ENCODE measurements at places on chromosomes 7 and 10.

DNA sequence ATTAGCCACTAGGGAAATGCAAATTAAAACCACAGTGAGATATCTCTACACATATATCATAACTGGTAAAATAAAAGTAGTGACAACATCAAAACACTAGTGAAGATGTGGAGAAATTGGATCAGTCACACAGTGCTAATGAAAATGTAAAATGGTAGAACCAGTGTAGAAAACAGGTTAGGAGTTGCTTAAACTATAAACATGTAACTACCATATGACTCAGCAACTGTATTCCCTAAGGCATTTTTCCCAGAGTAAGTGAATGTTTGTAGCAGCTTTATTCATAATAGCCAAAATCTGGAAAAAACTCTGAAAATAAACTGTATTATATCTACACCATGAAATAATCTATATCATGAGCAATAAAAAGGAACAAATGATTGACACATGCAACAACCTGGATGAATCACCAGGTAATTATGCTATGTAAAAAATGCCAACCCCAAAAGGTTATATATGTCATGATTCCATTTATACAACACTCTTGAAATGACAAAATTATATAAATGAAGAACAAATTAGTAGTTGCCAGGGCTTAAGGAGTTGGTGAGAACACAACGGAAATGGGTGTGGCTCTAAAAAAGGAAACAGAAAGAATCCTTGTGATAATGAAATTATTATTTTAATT lies 22.8 kb downstream of the SLC25A40 start:
- no peak for DNase-seq

- DNase-seq: no peak
Observed at GRCh38 chr7:156907656-156908055, 14.7 kb upstream of the LMBR1 start.

DNA sequence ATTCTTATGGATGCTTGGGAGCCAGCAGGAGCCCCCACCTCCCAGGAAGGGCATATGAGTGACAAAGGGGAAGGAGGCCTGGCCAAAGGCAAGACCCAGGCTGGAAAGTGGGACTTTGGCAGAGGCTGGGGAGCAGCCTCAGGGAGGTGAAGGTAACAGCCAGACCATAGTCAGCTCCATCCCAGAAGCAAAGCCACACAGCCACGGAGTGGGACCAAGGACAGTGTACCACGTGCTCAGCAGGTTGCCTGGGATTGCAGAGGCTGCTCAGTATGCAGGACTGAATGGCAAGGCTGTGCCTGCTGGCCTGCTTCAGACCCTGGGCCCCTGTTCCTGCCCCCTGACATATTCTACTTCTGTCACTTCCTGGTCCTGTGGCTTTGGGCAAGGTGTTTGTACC lies 17.6 kb upstream of the GPR26 start:
- DNase-seq: no peak

DNA sequence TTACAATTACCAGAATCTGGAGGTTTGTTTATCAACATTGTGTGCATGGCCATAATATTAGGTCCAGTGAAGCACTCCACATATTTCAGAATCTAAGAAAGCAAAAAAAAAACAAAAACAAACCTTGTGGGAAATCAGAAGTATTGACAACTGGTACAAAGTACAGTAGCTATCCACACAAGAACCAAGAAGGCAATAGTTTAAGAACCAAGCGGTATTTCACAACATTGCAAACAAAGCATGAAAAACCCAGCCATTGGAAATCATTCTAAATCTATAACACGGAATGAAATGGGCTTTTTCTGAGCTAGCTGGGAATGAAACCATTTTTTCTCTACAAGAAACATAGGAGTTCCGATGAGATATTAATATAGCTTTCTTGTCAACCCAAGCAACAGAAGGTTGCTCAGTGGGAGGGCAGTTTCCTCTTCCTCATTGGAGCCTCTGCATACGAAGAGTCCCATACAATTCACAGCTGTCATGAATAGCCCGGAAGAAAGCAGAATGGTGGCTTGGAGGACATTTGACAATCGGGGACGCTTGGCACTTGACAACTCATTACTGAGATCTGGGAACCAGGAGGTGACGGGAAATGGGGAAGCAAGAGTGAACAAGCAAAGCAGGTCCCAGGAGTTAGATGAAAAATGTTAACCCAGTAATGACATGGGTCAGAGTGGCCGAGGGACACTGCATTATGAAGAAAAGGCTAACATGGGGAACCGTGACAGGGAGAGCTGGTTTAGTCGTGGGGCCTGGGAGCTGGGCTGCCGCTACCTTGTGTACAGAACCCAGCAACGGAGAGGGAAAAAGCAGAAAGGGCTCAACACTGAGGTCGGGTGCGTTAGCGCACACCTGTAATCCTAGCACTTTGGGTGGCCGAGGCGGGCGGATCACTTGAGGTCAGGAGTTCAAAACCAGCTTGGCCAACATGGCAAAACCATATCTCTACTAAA lies 7.8 kb downstream of the PHYH start:
- DNase-seq: no peak

DNA sequence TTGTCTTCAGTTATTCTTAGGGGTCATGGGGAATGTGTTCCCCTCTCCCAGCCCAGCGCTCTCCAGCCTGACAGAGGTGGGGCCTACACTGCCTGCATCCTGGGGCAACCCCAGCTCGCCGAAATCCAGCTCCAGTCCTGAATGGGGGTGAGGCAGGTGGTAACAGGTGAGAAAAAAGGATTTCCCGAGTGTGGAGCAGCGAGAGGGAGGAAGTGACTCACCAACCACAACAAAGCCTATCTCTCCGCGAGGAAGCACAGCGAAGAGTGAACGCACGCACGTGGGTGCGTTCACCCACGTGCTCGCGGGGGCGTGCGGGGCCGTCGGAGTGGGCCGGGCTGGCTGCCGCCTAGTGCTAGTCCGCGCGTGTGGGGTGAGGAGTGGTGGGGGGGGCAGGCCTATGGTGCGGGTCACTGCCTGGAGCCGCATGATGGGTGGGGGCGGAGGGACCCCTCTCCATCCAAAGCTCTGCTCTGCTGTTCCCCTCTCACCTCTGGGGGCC lies 855 bp upstream of the PALD1 start:
- DNase-seq: no peak

DNA sequence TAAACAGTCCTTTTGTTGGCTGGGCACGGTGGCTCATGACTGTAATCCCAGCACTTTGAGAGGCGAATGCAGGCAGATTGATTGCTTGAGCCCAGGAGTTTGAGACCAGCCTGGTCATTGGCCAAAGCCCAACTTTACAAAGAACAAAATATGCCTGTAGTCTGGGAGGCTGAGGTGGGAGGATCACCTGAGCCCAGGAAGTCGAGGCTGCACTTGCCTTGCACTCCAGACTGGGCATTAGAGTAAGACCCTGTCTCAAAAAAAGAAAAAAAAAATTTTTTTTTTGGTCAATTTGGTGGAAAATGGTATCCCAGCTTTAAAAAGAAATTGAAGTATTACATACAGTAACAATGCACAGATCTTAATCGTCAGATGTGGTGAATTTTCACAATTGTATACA lies 4.8 kb downstream of the GLRX3 start:
- DNase-seq: no peak

- DNase-seq: no peak
Observed at GRCh38 chr10:88047579-88047978, 184.2 kb downstream of the PTEN start.

- no peak for DNase-seq
Observed at GRCh38 chr10:33122014-33122809, 164.2 kb upstream of the ITGB1 start.

- DNase-seq: no peak
Observed at GRCh38 chr10:19097151-19097550, 48.5 kb downstream of the MALRD1 start.

DNA sequence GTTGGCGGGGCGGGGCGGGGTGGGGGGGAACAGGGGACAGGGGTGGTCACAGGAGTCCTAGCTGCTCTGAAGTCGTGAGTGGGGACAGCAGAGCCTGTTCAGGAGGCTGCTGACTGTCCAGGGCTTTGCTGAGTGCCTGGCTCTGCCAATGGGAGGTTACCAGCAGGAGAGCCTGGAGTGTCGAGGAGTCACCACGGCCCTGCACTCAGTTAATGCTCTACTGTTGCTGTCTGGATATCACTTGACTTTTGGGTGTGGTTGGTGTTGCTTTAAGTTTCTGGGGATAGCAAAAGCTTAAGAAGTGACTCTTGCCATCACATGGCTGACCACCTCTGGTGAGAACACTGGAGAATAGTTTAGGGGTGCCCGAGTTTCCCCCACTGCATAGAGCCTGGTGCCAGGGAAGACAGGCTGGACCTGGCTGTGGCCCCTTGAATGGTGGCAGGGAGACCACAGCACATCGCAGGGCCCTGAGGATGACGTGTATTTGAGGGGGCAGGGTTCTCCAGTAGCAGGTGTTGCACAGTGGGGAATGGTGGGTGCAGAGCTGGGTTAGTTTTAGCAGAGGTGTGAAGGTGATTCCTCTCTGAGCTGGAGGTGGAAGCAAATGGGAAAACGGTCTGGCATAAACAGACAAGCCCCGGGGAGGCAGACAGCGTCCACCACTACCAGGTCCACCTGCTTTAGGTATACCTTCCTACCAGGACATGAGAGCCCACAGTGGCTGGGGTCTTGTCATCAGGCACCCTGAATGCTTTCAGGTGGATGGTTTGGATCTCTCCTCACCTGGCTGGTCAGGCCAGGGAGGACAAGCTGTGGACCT lies 54.2 kb upstream of the CAMK2B start:
- DNase-seq: no peak

DNA sequence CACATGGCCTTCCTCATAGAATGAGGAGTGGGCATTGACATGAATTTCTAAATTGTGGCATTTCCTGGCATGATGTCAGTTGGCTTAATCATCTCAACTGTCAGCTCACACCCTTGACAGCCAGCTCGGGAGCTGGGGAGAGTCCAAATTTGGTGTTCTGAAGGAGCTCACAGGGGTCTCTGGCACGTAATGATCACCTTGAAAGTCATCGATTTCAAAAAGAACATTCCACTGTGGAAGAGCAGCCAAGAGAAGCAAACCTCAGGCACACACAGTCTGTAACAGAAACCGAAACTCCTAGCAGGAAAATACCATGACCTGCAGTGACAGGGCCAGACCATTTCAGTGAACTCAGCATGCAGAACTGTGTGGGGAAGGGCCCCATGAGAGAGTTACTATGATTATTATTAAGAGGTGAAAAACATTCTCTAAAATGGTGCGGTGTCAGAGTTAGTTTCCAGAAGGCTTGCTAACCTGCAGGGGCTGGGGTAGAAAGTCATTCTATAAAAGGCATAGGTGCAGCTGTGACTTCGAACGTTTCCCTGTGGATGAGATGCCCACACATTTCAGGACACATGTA lies 26.4 kb upstream of the KLF6 start:
- DNase-seq: no peak

DNA sequence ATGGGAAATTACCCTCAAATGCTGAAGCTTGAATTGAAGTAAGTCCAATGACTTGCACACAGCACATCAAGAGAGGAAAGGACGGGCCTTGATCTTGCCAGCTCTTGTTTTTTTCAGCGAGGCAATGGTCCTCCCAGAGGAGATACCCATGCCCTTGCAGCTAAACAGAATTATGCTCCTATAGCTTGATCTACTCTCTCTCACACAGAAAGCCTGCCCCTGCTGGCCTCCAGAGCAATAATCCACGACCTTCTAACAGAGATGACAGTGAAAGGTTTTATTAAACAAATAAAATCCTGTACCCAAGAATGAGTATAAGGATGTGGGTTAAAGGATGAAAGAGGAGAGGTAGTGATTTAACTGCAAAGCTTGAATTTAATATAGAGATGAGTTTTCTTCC lies 268.0 kb downstream of the ADRA2A start:
- no peak for DNase-seq

GRCh38 chr10:59387951-59388670 lies 25.8 kb upstream of the FAM13C start:
- DNase-seq: no peak

- no peak for DNase-seq
Observed at GRCh38 chr7:837001-837400, 4.7 kb downstream of the SUN1 start.

Measured in NCI-H2081 treated with DMSO at 0.1 percent for 48 hours (cell line).